Lower lobe of right lung (tissue), 2 donors: ENCODE measurements at places on chromosomes 7 and 10. TPM values are rescaled to one million over a fixed set of nuclear protein-coding genes. Genes with fewer than 3 reads are reported as not detected.

CALHM3 gene
- not detected for total RNA-seq

C10orf120 gene
- total RNA-seq, result not detected

- no peaks in the 10 kb centered on the region for H3K4me1 ChIP-seq
- no peak overlapping the region for H3K27ac ChIP-seq
- no peaks in the 10 kb centered on the region for H3K36me3 ChIP-seq
- no peaks in the 10 kb centered on the region for H3K27me3 ChIP-seq
Measured at GRCh38 chr10:91002656-91003055, 81.8 kb upstream of the ANKRD1 start.

DNA sequence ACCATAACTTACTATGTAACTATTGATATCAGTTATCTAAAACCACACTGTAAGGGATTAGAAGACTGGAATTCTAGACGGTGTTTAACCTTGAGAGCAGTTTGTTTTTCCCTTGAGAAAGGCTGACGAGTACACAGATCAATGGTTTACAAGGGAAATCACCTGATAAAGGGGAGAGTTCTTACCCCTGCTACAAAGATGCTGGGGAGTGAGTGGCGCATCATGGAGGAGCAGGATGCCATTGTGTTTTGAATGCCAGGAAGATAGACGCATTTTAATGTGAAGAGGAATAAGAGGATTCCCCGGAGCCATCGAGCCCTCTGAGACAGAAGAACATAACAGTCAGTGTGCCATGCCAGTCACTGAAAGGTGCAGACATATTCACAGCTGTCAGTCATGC, 145.2 kb downstream of the PKD1L1 start:
- peaks cover 27% of the 10 kb centered on the region for H3K4me1 ChIP-seq
- DNase-seq, result no peak
- no peaks in the 10 kb centered on the region for H3K36me3 ChIP-seq
- H3K27me3 ChIP-seq, result no peaks in the 10 kb centered on the region
- H3K4me3 ChIP-seq, result no peak overlapping the region

DNA sequence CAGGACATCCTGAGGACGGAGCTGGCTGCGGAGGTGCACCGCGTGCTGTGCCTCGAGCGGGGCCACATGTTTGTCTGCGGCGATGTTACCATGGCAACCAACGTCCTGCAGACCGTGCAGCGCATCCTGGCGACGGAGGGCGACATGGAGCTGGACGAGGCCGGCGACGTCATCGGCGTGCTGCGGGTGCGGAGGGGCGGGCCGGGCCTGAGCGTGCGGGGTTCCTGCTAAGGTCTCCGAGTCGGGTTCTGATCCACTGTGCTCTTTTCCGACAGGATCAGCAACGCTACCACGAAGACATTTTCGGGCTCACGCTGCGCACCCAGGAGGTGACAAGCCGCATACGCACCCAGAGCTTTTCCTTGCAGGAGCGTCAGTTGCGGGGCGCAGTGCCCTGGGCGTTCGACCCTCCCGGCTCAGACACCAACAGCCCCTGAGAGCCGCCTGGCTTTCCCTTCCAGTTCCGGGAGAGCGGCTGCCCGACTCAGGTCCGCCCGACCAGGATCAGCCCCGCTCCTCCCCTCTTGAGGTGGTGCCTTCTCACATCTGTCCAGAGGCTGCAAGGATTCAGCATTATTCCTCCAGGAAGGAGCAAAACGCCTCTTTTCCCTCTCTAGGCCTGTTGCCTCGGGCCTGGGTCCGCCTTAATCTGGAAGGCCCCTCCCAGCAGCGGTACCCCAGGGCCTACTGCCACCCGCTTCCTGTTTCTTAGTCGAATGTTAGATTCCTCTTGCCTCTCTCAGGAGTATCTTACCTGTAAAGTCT, 10.4 kb downstream of the ATG9B start:
- peaks cover 49% of the 10 kb centered on the region for H3K4me1 ChIP-seq
- H3K27me3 ChIP-seq, result peaks cover 34% of the 10 kb centered on the region
- DNase-seq, result peak; percentile 83
- peak overlapping the region; percentile 46 for H3K4me3 ChIP-seq
- H3K27ac ChIP-seq, result peak overlapping the region; percentile 36

GRCh38 chr7:116242759-116243158, 32.4 kb downstream of the TES start:
- no peaks in the 10 kb centered on the region for H3K36me3 ChIP-seq
- H3K4me3 ChIP-seq, result no peak overlapping the region
- no peaks in the 10 kb centered on the region for H3K4me1 ChIP-seq
- no peak overlapping the region for H3K27ac ChIP-seq
- no peak for DNase-seq

DNA sequence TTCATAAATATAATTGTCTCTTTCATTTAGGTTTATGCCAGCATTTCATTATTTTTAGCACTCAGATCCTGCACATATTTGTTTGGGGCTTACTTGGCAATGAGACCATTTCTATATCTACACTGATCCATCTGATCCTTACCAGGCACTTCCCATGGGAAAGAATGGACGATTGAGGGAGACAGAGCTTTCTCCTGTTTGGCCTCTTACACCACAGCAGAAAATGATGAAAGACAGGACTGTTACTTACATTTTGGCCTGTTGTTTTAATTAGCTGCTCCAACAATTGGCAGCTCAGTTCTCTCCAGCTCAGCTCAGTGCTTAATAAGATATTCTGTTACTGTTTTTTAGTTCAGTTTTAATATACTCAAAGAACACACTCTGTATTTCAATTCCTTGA, 77.6 kb upstream of the RSU1 start:
- no peaks in the 10 kb centered on the region for H3K27me3 ChIP-seq
- no peak overlapping the region for H3K4me3 ChIP-seq
- no peaks in the 10 kb centered on the region for H3K36me3 ChIP-seq
- no peak overlapping the region for H3K27ac ChIP-seq
- no peak for DNase-seq

DNA sequence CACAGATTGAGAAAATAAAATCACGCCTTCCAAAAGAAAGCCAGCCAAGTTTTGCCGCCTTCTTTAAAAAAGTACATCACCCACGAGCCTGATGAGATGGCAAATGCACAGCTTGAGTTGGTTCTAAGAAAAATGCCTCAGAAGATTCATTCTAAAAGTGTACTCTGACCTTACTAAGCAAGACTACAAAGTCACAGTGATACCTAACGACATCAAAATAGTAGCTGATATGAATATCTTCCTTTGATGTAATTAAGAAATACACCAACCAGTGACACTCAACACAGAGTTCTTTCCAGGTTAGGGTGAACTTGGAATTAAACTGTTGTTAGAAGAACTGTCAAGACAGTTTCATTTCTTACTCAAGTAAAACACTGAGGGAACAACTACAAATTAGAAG, 78.0 kb upstream of the AMPH start:
- no peak overlapping the region for H3K27ac ChIP-seq
- H3K4me1 ChIP-seq, result no peaks in the 10 kb centered on the region
- no peak overlapping the region for H3K4me3 ChIP-seq
- H3K27me3 ChIP-seq, result no peaks in the 10 kb centered on the region

- no peak overlapping the region for H3K4me3 ChIP-seq
- peak; percentile 62 for DNase-seq
- H3K36me3 ChIP-seq, result no peaks in the 10 kb centered on the region
- peaks cover 7% of the 10 kb centered on the region for H3K4me1 ChIP-seq
- peak overlapping the region; percentile 67 for H3K27ac ChIP-seq
Measured at GRCh38 chr7:47757921-47758411, 176.1 kb upstream of the TNS3 start.

DNA sequence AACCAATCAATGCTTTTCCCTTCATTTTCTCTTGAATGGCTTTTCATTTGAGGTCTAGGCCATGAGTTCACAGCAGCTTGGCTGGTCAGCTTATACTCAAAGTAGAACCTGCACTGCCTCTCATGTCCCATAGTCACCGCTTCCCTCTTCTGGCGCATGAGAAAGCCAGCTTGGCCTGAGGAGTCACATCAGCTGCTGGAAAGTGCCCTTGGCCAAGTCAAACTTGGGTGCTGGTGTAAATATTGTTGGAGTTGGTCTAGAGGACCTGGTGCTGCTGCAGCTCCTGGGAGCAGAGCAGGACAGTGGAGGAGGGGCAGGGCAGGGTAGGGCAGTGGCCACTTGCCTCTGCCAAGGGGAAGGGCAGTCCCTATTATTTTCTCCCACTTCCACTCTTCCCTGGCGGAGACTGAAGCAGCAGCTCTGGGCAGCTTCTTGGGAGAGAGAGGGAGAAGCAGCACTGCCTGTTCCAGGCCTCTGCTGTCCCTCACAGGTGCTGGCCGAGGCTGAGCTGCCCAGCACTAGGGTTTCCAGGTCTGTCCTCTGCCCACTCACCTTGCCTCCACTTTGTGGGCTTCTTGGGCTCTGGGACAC, 12.8 kb downstream of the UBE2D4 start:
- DNase-seq, result no peak
- no peak overlapping the region for H3K4me3 ChIP-seq
- peaks cover 10% of the 10 kb centered on the region for H3K4me1 ChIP-seq
- no peak overlapping the region for H3K27ac ChIP-seq

TLX1 gene
- not detected for total RNA-seq

SPAM1 gene
- total RNA-seq, result not detected

GRCh38 chr10:47363781-47364180, 15.6 kb downstream of the RBP3 start:
- H3K36me3 ChIP-seq, result no peaks in the 10 kb centered on the region
- no peak for DNase-seq
- H3K4me1 ChIP-seq, result no peaks in the 10 kb centered on the region
- H3K27ac ChIP-seq, result no peak overlapping the region
- no peak overlapping the region for H3K4me3 ChIP-seq

- peaks cover 23% of the 10 kb centered on the region for H3K27me3 ChIP-seq
- H3K4me3 ChIP-seq, result peak overlapping the region; percentile 55
- peaks cover 7% of the 10 kb centered on the region for H3K4me1 ChIP-seq
- H3K27ac ChIP-seq, result peak overlapping the region; percentile 78
Measured at GRCh38 chr10:114046087-114046458, 2.4 kb downstream of the ADRB1 start.

SDK1 gene
- total RNA-seq, result 10.0 TPM

GRCh38 chr10:10293481-10293951, 724.2 kb upstream of the CELF2 start:
- H3K4me1 ChIP-seq, result no peaks in the 10 kb centered on the region
- no peak for DNase-seq
- H3K27ac ChIP-seq, result no peak overlapping the region
- no peak overlapping the region for H3K4me3 ChIP-seq
- no peaks in the 10 kb centered on the region for H3K36me3 ChIP-seq

DNA sequence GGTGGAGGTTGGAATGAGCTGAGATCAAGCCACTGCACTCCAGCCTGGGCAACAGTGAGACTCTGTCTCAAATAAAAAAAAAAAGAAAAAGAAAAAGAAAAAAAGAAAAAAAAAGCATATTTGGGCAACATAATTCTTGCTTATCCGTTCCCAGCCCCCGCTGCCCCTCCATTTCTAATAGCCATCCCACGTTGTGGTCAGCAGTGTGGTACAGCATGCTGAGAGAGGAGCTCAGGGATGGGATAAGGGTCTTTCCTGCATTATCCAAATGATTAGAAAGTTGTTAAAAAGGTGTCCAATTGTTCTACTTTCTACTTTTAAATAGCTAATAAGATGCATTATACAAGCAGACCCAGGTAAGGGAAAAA, 104.9 kb upstream of the ZNF92 start:
- peaks cover 37% of the 10 kb centered on the region for H3K27me3 ChIP-seq
- no peak overlapping the region for H3K27ac ChIP-seq
- H3K36me3 ChIP-seq, result no peaks in the 10 kb centered on the region
- H3K4me3 ChIP-seq, result no peak overlapping the region

DNA sequence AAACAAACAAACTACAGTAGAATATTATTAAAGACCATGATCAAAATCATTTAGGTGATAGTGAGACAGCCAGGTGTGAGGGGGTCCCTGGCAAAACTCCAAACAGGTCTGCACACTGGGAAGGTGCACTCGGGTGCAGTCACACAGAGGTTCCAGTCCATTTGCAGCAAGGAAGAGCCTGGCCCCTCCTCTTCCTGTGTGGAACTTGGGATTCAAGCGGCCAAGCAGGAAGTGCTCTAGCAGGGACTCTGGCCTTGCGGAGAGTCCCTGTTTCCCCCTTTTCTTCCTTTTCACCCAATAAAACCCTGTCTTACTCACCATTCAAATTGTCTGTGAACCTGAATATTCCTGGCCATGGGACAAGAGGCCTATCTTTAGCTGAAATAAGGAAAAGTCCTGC, 181.8 kb downstream of the LRRTM3 start:
- no peak overlapping the region for H3K4me3 ChIP-seq
- H3K27ac ChIP-seq, result no peak overlapping the region
- H3K27me3 ChIP-seq, result no peaks in the 10 kb centered on the region
- H3K36me3 ChIP-seq, result no peaks in the 10 kb centered on the region

DNA sequence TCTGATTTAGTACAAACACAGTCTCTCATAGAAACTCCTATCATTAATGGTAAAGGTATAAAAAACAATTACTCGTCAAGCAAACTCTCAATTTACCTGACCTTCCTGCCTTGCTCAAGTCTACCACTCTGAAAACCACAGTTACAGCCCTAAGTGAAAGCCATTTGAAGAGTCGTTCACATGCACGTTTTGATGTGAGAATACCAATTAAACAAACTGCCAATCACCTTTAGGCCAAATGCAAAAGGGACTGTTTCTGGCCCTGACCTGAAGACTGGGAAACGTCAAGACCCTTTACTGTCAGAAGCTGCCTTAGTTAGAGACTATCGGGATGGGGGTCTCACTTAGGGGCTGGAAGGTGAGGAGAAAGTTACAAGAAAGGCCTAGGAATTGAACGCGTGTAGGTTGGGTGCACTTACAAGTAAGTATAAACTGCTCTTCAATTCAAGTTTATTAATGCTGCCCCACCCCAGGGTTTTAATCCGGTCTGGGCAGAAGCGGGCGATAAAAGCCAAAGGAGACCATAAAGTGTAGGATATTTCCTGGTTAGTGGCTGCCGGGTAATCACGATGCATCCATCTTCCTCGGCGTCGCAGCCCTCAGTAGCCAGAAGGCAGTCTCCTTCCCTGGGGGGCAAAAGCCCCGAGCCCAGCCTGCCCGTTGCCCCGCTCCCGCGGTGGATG, 935 bp downstream of the TM9SF3 start:
- no peaks in the 10 kb centered on the region for H3K27me3 ChIP-seq
- H3K4me3 ChIP-seq, result peak overlapping the region; percentile 77
- H3K36me3 ChIP-seq, result no peaks in the 10 kb centered on the region
- H3K4me1 ChIP-seq, result peaks cover 70% of the 10 kb centered on the region

OLAH gene
- 1.7 TPM for total RNA-seq

DNA sequence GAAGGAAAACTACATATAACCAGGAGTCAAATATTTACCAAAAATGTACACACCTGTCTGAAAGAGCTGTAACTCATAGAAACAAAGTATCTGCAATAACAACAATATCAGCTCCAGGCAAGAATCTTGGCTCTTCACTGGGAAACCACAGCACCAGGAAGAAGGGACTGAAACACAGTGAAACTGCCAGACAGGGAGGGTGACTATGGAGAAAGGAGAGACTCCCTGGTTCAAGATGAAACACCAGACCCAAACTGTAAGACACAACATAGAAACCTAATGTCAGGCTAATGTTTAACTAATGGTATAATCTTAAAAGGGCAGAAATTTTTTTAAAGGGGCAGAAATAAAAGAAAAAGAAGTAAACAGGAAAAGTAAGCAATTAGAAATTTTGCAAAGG, 11.5 kb upstream of the TAS2R39 start:
- no peaks in the 10 kb centered on the region for H3K36me3 ChIP-seq
- no peak for DNase-seq
- no peak overlapping the region for H3K4me3 ChIP-seq
- H3K27ac ChIP-seq, result no peak overlapping the region
- H3K27me3 ChIP-seq, result no peaks in the 10 kb centered on the region
- H3K4me1 ChIP-seq, result no peaks in the 10 kb centered on the region

ARL5B gene
- total RNA-seq, result 10.6 TPM
